OCI-LY7 (cell line): ENCODE measurements at places on chromosomes 5 and 9. TPM values are rescaled to one million over a fixed set of nuclear protein-coding genes. Genes with fewer than 3 reads are reported as not detected.

- no peak for DNase-seq
Measured at GRCh38 chr5:102294886-102295395, 1.1 kb downstream of the SLCO4C1 start.

GRCh38 chr5:136155761-136156160 lies 23.1 kb downstream of the SMAD5 start:
- DNase-seq: no peak

DNA sequence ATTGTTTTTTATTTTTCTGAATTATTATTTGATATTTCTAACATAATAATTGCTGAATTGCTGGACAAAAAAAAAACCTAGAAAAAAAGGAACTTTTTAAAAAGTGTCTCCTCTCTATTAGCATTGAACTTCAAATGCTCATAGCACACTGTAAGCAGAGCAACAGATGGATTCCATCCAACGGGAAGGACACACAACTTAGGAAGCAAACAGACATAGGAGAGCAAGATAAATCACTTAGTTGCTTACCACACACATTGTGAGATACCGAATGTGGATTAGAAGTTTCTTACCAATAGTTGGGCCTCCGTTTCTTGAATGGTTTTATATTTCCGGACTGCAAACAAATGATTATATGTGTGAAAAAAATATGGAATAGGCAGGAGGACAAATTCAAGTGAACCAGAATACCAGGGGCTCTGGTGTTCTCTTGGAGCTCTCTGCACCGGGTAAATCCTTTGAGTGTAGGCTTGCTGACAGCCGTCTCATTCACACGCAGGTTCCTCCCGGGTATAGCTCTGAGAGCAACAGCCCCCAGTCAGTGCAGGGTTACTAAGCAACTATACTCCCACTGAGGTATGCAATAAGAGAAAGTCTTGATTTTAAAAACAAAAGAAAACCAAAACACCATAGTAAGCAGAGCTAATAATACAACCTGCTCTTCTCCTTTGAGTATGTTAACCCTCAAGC lies 217.6 kb downstream of the TMEM167A start:
- DNase-seq: no peak

GRCh38 chr9:134071149-134071548 lies 3.3 kb upstream of the BRD3 start:
- DNase-seq: no peak

DNA sequence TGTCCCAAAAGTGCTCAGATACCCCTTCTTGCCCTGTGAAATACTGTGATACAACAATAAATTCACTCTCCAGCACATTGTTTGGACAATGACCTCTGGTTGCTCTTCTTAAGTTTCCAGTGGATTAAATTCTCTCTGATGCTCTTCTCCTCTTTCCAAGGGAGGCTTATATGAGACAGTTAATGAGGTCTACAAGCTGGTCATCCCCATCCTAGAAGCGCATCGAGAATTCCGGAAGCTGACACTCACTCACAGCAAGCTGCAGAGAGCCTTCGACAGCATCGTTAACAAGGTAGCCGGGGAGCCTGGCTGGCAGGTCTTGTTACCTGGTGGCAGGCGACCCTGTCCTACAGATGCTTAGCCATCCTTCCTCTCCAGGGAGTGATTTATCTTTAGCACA lies 226.5 kb downstream of the DOCK8 start:
- DNase-seq: no peak

DNA sequence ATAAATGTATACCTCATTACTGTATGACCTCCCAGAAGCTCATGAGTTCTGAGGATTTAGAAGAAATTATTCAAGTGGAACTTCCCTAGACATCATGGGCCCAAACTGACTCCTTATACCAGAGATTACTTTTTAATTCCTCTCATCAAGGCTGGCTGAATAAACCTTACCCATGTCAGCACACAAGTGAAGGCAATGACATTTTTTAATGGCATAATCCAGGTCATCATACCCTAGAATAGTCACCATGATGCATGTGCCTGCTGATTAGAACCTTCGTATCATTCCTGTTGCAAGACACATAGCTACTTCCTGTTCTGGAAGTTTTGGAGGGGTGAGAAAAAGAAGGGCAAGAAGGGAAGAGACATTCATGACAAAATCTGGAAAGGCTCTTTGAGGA lies 49.8 kb upstream of the IFNK start:
- DNase-seq: no peak

GRCh38 chr9:77865385-77866047 lies 166.1 kb downstream of the GNAQ start:
- DNase-seq: no peak

- peak; percentile 81 for DNase-seq
Measured at GRCh38 chr9:893843-894420, 52.4 kb downstream of the DMRT1 start.

Gene PCDHA11
- total RNA-seq: not detected in 2 replicates

Gene HACD4
- not detected in 2 replicates for total RNA-seq

Gene PHF24
- not detected in 2 replicates for total RNA-seq

Gene ZNG1C
- 74.4 and 75.0 TPM in 2 replicates for total RNA-seq

Gene SLC1A1
- total RNA-seq: not detected in 2 replicates

Gene SMIM33
- total RNA-seq: not detected in 2 replicates

Gene AFAP1L1
- not detected in 2 replicates for total RNA-seq

Gene CYLC2
- not detected in 2 replicates for total RNA-seq
